Smooth muscle cell of the pulmonary artery (primary cell): ENCODE measurements at places on chromosomes 2 and 18. TPM values are rescaled to one million over a fixed set of nuclear protein-coding genes. Genes with fewer than 3 reads are reported as not detected.

The PSMD14 gene
- 58.7 and 60.1 TPM in 2 replicates for total RNA-seq

The SLC4A5 gene
- 0.13 and 0.30 TPM in 2 replicates for total RNA-seq

The FER1L5 gene
- total RNA-seq: 0.76 and 0.78 TPM in 2 replicates

The LYPD1 gene
- total RNA-seq: 12.8 and 13.7 TPM in 2 replicates
